ENCODE measurements at places on chromosomes 16 and 17. TPM values are rescaled to one million over a fixed set of nuclear protein-coding genes. Genes with fewer than 3 reads are reported as not detected.

Gene CLEC19A
- total RNA-seq: not detected

Gene CFAP97D1
- total RNA-seq: not detected

Gene APOBR
- not detected for total RNA-seq

Gene TBC1D28
- not detected for total RNA-seq

Gene XAF1
- total RNA-seq: 0.36 TPM

Gene HEXIM1
- 35.9 TPM for total RNA-seq

Gene DPEP2
- not detected for total RNA-seq

Gene INCA1
- total RNA-seq: 0.74 TPM

Gene CTRB2
- not detected for total RNA-seq

Gene AOC3
- total RNA-seq: 15.5 TPM

All from chondrocyte (in vitro differentiated cells).